ENCODE measurements at places on chromosomes 4 and X.

GRCh38 chr4:53671757-53672156, 80.5 kb upstream of the LNX1 start:
- DNase-seq: no peak

DNA sequence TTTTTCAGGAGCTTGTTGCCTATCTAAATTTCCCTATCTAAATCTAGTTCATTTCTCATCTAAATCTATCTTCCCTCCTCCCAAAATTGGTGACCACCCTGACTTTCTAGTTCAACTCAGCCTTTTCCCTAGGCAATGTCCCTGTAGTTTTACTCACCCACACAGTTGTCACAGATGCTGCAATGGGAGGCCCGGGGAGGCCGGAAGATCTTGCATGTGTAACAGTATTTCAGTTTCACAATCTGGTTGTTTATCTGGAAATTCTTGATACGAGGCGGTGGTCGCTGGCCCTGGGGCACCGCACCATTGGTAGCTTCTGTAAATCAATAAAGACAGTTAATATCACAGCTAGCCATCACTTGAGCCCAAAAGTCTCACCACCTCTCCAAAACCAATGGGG, 20.2 kb downstream of the ZDHHC9 start:
- DNase-seq: no peak

- DNase-seq: peak; percentile 53
These were observed 33.5 kb upstream of the CYBB start for GRCh38 chrX:37746218-37746941.

DNA sequence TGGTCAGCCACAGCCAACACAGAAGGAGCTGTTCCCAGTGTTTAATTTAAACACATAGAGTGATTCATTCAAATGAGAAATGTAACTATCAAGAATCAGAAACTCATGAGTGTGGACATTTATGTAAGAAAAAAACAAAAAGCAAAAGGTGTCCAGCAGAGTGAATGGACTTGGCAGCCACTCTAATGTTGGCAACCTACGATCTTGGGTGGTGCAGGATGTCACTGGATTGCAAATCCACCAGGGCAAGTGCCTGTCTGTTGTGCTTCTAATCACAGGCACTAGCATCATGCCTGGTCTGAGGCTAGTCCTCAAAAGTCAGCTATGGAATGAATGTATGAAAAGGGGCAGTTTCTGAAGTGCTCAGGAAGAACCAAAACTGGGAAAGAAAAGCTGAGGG, 277.7 kb upstream of the CLNK start:
- DNase-seq: no peak

- no peak for DNase-seq
These were observed 10.8 kb downstream of the CETN2 start for GRCh38 chrX:152819732-152820131.

- DNase-seq: no peak
These were observed 11.1 kb upstream of the GPM6A start for GRCh38 chr4:175823015-175823742.

- DNase-seq: no peak
These were observed 60.9 kb downstream of the C4orf51 start for GRCh38 chr4:145740806-145741205.

DNA sequence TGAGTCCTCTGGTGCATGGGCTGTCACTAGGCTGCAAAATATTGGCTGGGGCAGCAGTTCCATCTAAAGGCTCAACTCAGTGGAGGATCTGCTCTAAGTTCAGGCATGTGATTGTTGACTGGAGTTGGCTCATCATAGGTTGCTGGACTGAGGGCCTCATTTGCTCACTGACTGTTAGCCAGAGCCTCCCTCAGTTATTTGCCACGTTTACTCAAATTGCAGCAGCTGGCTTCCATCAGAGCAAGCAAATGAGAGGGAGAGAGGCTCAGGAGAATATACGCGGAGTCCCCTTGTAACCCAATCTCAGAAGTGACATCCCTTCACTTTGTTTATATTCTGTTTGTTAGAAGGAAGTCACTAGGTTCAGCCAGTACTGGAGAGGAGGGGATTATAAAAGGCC, 54.1 kb downstream of the BMP3 start:
- no peak for DNase-seq

- DNase-seq: no peak
These were observed 28.4 kb upstream of the UVSSA start for GRCh38 chr4:1318488-1319213.

- no peak for DNase-seq
These were observed 31.8 kb upstream of the HSD17B13 start for GRCh38 chr4:87354168-87355102.

- no peak for DNase-seq
These were observed 125.1 kb downstream of the PALLD start for GRCh38 chr4:168621806-168622589.

DNA sequence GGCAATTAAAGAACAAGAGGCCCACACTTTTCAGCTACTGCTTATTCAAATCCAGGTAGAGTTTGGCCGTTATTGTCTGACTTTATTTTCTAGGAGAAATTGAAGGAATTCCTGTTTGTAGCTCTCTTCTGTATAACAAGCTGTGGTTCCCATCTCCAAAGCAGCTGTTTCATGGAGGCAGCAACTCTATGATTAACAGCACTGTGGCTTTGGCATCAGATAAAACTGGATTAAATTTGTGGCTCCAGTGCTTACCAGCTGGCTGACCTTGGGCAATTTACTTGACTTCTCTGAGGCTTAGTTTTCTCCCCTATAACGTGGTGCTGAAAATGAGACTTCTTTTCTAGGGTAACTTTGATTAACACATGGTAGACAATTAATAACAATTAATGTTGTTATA, 28.1 kb downstream of the SLC30A9 start:
- DNase-seq: no peak

GRCh38 chr4:36587909-36588472, 306.6 kb downstream of the DTHD1 start:
- DNase-seq: no peak

DNA sequence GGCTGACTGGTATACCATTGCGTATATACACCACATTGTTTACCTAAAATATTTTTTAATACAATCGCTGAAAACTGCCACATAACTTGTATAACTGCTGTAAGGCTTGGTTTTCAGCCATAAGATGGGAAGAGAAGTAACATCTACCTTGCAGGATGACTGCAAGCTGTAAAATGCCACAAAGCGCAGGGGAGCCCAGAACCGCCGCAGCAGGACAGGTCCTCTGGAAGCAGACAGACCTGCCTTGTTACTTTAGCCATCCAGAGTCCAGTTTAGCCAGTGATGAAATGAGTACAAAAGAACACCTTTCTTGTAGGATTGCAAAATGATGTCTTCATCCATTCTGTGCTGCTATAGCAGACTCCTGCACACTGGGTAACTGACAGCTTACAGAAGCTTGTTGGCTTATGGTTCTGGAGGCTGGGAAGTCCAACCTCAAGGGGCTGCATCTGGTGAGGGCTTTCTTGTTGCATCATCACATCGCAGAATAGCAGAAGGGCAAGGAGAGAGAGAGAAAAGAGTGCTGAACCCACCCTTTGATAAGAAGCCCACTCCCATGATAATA, 4.1 kb upstream of the CTBP1 start:
- no peak for DNase-seq

- no peak for DNase-seq
These were observed 27.8 kb downstream of the RASL11B start for GRCh38 chr4:52889778-52890520.

DNA sequence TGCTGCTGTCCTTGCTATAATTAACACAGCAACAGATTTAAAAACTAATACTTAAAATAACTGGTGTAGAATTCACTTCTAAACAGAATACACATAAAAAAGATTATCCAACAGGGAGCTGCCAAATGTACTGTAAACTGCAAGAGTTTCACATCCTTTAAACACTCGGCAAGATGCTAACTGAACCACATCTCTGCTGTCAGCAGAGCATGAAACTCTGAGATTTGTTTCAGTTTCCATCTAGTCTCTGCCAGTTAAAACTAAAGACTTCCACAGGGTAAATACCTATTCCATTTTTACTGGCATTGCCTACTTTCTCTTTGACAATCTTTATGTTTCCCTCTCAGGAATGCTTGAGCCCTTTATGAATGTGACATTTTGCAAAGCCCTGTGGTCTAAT, 127.7 kb downstream of the SLC7A11 start:
- DNase-seq: no peak

GRCh38 chrX:3599802-3600430, 113.5 kb downstream of the PRKX start:
- DNase-seq: no peak

DNA sequence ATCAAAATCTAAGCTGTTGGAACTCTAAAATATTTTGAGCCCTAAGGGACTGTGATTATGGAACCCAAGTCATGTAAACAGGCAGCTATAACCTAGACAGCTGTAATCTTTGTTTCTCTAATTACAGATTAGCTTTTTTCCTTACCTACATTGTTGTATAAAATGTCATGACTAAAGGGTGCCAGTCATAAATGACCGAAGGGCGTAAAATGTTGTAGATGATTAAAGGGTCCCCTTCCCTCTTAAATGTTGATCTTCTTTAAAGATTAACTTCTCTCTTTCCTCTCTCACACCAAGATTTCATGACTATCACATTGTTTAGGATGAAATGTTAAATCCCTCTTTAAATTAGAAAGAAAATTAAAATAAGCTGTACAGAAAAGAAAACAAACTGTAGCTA, 659.4 kb upstream of the NR3C2 start:
- DNase-seq: no peak

- DNase-seq: no peak
These were observed 272.5 kb downstream of the DCTD start for GRCh38 chr4:182644683-182645050.

DNA sequence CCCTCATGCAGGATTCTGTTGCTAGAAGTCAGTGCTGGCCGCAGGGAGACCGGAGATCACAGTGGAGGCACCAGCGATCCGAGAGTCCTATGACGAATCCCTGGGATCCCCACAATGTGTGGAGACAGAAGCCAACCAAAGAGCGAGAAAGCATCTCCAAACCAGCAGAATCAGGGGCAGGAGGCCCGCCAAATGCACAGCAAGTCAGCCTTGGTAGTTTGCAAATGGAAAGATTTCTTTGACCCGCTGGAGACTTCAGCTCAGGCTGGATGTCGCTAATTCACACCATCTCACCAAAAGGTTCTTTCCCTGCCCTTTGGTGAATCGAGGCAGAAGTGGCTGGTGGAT, 505 bp upstream of the PKD2 start:
- no peak for DNase-seq

DNA sequence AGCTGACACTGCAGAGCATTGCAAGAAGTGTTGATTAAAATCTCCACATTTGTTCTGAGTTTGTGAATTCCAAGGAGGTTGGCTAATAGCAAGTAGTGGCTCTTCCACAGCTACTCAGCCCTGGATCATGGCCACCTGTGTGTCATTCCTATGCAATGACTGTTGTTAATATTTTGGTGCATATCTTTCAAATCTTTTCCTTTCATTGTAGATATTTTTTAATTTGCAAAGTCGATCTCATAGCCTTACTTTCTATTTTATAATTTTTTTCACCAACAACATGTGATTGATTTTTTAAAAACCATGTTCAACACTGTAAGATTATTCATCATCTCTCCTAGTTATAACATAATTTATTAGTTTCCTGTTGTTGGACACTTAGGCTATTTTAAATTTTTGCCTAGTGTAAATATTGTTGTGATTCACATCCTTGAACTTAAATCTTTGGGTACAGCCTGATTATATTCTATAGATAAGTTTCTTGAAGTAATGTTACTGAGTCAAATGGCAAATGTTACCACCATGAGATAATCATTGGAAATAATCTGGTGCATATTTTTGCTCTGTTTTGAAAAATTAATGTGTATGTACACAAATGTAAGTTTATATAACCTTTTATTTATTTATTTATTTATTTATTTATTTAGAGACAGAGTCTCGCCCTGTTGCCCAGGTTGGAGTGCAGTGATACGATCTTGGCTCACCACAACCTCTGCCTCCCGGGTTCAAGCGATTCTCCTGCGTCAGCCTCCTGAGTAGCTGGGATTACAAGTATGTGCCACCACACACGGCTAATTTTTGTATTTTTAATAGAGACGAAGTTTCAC, 17.1 kb upstream of the ARHGAP10 start:
- DNase-seq: no peak

- DNase-seq: no peak
These were observed 208.5 kb downstream of the EPHA5 start for GRCh38 chr4:65461781-65462180.

GRCh38 chrX:110363244-110363643, 4.6 kb downstream of the RTL9 start:
- DNase-seq: no peak

GRCh38 chr4:3313139-3313538, 20.3 kb downstream of the RGS12 start:
- DNase-seq: no peak

GRCh38 chr4:125225806-125226205, 88.9 kb upstream of the FAT4 start:
- no peak for DNase-seq

All from CD4-positive, alpha-beta T cell treated with Interleukin-4 for 1 hour (primary cell).